ENCODE measurements at places on chromosomes 1 and 21. TPM values are rescaled to one million over a fixed set of nuclear protein-coding genes. Genes with fewer than 3 reads are reported as not detected.

Gene PLA2G4A
- 10.2 TPM for polyA plus RNA-seq

Gene LYPD8
- 0.22 TPM for polyA plus RNA-seq

Gene B3GALT6
- polyA plus RNA-seq: 13.0 TPM

Gene RGS1
- 3.9 TPM for polyA plus RNA-seq

Gene TTC34
- 0.15 TPM for polyA plus RNA-seq

Gene USH2A
- polyA plus RNA-seq: not detected

Gene GPR37L1
- polyA plus RNA-seq: 0.01 TPM

Gene PLXNA2
- 8.1 TPM for polyA plus RNA-seq

Gene FAM72A
- 5.3 TPM for polyA plus RNA-seq

Gene GRIK3
- polyA plus RNA-seq: 0.10 TPM

Gene RXRG
- polyA plus RNA-seq: 4.4 TPM

Gene PTGER3
- 7.4 TPM for polyA plus RNA-seq

Gene TMPRSS15
- polyA plus RNA-seq: 0.03 TPM

Gene MIXL1
- not detected for polyA plus RNA-seq

Gene GSTM1
- 94.6 TPM for polyA plus RNA-seq

Gene KRTAP19-7
- polyA plus RNA-seq: not detected

Gene PDE9A
- 6.2 TPM for polyA plus RNA-seq

Gene TMEM61
- polyA plus RNA-seq: 0.45 TPM

Gene IVNS1ABP
- polyA plus RNA-seq: 41.6 TPM

Gene OLFML2B
- 1.6 TPM for polyA plus RNA-seq

Gene PER3
- 4.1 TPM for polyA plus RNA-seq

Gene ZNF678
- polyA plus RNA-seq: 1.9 TPM

Gene TGFB2
- 1.0 TPM for polyA plus RNA-seq

Gene S100A14
- polyA plus RNA-seq: 12.9 TPM

Gene EDARADD
- not detected for polyA plus RNA-seq

All from adipose tissue (tissue), 3 donors.